Ascending aorta (tissue), 2 donors: ENCODE measurements at places on chromosomes 6 and 20.

GRCh38 chr6:39964094-39964493 is 29.8 kb upstream of the MOCS1 start:
- H3K4me1 ChIP-seq = no peaks in the 10 kb centered on the region
- DNase-seq = no peak
- H3K36me3 ChIP-seq = no peaks in the 10 kb centered on the region
- H3K27ac ChIP-seq = no peak overlapping the region
- no peak overlapping the region for H3K4me3 ChIP-seq

- H3K27ac ChIP-seq = no peak overlapping the region
- H3K36me3 ChIP-seq = no peaks in the 10 kb centered on the region
- H3K4me1 ChIP-seq = no peaks in the 10 kb centered on the region
- no peaks in the 10 kb centered on the region for H3K27me3 ChIP-seq
- no peak for DNase-seq
These were observed 670.7 kb downstream of the UTRN start for GRCh38 chr6:144955859-144956258.

GRCh38 chr6:150924808-150925589 is 59.5 kb downstream of the MTHFD1L start:
- peak; percentile 76 for DNase-seq
- no peaks in the 10 kb centered on the region for H3K4me1 ChIP-seq
- no peak overlapping the region for H3K4me3 ChIP-seq
- peak overlapping the region; percentile 54 for H3K27ac ChIP-seq
- peaks cover 14% of the 10 kb centered on the region for H3K36me3 ChIP-seq

GRCh38 chr6:128672023-128672422 is 151.6 kb upstream of the PTPRK start:
- no peak overlapping the region for H3K27ac ChIP-seq
- H3K36me3 ChIP-seq = no peaks in the 10 kb centered on the region
- no peaks in the 10 kb centered on the region for H3K27me3 ChIP-seq
- DNase-seq = no peak
- H3K4me1 ChIP-seq = no peaks in the 10 kb centered on the region

GRCh38 chr20:58891086-58891717 is 38.7 kb downstream of the GNAS start:
- peak overlapping the region; percentile 99 for H3K27ac ChIP-seq
- H3K4me1 ChIP-seq = peaks cover 31% of the 10 kb centered on the region
- no peaks in the 10 kb centered on the region for H3K36me3 ChIP-seq
- H3K4me3 ChIP-seq = peak overlapping the region; percentile 85
- DNase-seq = peak; percentile 83
- H3K27me3 ChIP-seq = no peaks in the 10 kb centered on the region

DNA sequence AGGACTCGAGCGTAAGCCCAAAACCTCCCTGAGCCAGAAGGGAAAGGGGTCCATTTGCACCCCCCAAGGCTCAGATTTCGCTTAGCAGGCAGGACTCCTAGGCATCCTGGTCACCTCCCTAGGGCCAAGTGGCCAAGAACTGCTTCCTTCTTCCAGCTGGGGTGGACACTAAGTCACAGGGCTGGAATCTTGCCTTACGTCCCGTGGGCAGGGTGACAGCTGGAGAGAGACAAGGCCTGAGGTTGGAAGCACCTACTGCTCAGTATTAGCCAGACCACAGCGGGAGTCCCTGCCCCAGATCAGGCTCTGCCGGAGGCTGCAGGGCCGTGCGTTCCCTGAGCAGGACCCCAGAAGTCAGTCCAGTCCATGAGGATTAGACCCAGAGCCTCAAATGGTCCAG is 19.7 kb downstream of the LAMA5 start:
- H3K36me3 ChIP-seq = peaks cover 78% of the 10 kb centered on the region
- peaks cover 3% of the 10 kb centered on the region for H3K4me1 ChIP-seq

DNA sequence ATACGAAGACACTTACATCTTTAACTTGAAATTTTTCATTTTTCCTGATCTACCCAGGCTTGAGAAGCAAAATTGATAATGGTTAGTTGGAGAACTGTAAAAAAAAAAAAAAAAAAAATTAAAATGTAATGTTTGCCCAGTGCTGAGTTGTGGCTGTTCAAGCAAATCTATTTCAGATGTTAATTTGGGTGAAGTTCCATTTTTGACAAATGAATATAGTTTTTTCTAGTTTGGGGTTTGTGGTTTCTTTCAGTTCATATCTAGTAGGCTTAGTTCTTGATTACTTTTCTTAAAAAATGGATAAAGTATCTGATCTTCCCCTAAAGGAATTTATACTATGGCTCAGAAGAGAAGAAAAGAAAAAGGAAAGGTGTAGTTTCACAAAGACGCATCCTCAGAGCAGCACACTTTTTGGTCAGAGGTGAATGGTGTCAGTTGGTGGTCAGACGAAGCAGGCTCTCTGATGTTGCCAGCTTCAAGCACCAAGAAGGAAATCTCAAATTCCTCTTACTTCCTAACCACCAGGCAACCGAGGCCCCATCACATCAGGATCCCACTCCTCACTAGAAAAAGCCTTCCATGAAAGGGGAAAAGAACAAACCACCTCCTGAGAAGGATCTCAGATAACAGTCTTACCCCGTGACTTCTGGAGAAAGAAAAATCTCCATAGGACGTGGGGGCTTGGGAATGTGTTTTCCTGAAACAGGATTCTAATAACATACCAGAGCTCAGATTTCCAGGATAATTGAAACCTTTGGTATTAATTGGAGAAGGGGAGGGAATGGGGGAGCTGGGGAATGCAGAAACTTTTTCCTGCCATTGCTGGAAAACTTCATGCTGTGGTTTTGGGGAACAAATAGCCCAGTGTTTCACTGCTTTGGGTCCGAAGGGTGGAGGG is 396.2 kb downstream of the CD83 start:
- DNase-seq = no peak
- H3K27me3 ChIP-seq = no peaks in the 10 kb centered on the region
- H3K36me3 ChIP-seq = no peaks in the 10 kb centered on the region

DNA sequence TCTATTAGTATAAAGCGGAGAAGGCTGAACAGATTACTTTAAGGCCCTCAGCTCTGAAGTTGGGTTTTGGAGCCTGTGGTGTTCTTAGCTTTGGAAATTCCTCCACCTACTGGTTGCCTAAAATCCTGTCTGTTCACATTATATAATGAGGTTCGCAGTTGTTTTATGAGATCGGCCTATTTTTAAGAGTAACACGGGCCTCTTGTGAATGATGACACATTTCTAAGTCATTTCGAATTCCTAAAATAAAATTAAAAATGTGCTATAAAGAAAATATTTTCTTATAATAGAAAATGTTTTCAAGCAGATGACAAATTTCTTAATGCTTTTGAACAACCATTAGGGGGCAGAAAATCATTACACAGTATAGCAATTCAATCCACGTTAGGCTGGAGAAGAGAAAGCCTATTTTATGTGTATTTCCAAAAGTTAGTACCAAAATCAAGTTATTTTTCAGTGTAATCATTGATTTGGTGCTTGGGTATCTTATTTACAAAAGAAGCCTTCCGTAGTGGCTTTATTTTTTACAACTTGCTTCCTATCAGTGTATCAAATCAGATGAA is 15.8 kb upstream of the FAM8A1 start:
- H3K4me3 ChIP-seq = no peak overlapping the region
- no peaks in the 10 kb centered on the region for H3K4me1 ChIP-seq
- no peaks in the 10 kb centered on the region for H3K36me3 ChIP-seq
- peak overlapping the region; percentile 71 for H3K27ac ChIP-seq

- H3K27ac ChIP-seq = no peak overlapping the region
- no peak for DNase-seq
- H3K27me3 ChIP-seq = no peaks in the 10 kb centered on the region
- no peak overlapping the region for H3K4me3 ChIP-seq
- no peaks in the 10 kb centered on the region for H3K4me1 ChIP-seq
- H3K36me3 ChIP-seq = peaks cover 40% of the 10 kb centered on the region
These were observed 10.8 kb upstream of the ECT2L start for GRCh38 chr6:138785079-138785478.
